ENCODE measurements at places on chromosomes 6 and 20.
A peak's percentile ranks its signal among the peaks of the same experiment; 100 is the strongest.

DNA sequence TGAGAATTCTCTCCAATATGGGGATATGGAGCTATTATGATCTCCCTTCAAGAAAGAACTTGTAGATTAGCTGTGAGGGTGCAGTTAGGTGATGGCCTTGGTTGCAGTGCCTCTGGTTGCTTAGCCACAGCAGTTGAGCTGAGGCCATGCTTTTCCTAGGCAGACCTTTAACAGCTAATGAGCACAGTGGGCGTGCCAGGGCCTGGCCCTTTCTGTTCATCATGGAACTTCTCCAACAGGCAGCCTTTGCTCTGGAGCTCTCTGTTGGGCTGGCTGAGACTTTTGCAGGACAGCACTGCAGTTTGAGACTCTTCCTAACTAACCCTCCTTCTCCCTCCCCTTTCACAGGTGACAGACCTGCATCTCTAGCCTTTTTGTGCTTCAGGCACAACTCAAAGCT lies 39.7 kb upstream of the TMEM170B start:
- no peak for DNase-seq

GRCh38 chr6:100144991-100145390 lies 151.0 kb upstream of the MCHR2 start:
- DNase-seq, result no peak

GRCh38 chr6:56156643-56157042 lies 90.7 kb downstream of the COL21A1 start:
- peak; percentile 52 for DNase-seq

- no peak for DNase-seq
Measured at GRCh38 chr20:18688676-18689075, 100.8 kb downstream of the DTD1 start.

DNA sequence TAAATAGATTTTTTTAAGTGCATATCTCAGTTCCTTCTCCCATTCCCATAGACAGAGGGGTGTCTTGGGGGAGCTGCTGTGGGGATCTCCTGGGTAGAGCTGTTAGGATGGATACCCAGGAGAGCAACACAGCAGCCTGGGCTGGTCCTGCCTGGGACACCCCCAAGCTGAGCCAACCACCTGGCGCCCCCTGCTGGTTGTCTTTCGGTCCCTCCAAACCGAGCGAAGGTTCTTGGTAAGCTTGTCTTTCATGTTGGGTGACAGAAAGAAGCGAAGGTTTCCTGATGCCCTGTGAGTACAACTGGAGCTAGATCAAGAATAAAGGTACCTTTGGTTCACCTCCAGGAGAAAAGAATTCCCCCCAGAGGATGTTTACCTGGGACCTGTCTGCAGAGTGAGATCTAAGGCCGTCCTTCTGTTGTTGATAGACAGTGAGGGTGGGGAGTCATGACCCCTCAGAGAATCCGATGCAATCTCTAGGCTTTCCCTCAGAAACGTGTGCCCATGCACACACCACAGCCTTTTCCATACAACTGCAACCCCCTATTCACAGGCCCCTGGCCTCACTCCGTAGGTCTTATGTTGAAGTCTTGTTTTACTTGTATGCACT lies 50.8 kb downstream of the SNX9 start:
- peak; percentile 63 for DNase-seq

GRCh38 chr6:167735084-167735950 lies 91.4 kb upstream of the AFDN start:
- no peak for DNase-seq

- DNase-seq, result no peak
Measured at GRCh38 chr6:36886950-36887618, 1.3 kb downstream of the C6orf89 start.

- DNase-seq, result no peak
Measured at GRCh38 chr6:160131636-160132296, 10.2 kb downstream of the SLC22A1 start.

- DNase-seq, result no peak
Measured at GRCh38 chr20:57496592-57496991, 28.3 kb downstream of the CTCFL start.

- DNase-seq, result no peak
Measured at GRCh38 chr6:98880486-98880885, 46.1 kb downstream of the POU3F2 start.

DNA sequence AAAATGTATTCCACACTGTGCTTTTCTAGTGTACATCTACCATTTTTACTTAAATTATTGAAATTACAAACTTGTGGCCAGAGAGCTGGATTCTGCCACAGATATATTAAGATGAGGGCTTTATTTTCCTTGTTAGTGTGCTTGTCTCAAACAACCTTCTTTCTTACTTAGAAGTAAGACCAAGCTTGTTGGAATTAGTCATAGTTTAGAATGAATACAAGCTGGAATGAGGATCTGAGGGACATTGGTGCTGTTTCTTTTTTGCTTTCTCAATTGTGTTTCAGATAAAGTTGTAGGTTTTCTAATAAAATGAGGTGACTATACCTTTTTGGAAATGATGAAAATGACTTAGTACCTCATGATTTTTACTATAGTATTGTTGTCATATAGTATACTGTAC lies 40.3 kb downstream of the UBR2 start:
- no peak for DNase-seq

GRCh38 chr6:159874435-159874834 lies 16.4 kb upstream of the MAS1 start:
- peak; percentile 15 for DNase-seq

DNA sequence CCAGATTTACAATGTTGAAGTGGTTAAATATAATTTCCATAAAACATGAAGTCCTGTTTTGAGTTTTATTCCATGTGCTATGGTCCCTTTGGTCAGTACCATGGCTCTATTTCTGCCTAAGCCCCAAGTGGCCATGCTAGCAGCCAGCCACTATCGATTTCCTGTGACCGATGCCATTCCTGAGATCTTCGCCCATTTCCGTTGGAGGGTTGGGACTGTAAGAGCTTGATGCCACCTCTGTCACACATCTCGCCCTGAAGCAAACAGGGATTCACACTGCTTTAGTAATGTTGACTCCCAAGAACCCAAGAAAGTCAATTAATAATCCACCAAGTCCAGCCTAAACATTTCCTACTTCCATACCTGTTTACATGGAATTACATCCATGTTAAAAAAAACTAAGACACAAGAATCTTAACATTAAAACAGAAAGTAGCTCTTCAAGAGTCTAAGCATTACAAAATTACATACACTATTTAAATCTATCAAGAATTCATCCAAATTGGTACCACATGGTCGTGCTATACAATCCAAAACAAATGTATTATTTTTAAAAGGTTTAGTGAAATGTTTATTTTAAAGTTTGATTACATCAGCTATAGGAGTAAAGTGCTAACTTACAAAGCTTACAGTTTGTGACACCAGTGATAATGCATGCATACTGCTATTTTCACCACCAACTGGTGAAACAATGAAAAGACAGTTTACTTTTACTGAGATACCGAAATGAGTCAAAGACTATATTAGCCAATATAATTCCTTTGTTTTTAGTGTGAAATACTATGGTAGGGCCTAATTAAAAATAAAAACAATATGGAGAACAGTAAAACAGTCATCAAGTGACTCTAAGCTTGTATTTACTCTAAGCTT lies 2.5 kb downstream of the RBM39 start:
- DNase-seq, result no peak

GRCh38 chr6:143187238-143187923 lies 126.7 kb downstream of the AIG1 start:
- DNase-seq, result peak; percentile 68

- no peak for DNase-seq
Measured at GRCh38 chr6:108321253-108321747, 26.4 kb downstream of the AFG1L start.

- no peak for DNase-seq
Measured at GRCh38 chr6:88166493-88167351, 575 bp upstream of the CNR1 start.

- DNase-seq, result no peak
Measured at GRCh38 chr6:162260027-162260426, 467.5 kb downstream of the PRKN start.

DNA sequence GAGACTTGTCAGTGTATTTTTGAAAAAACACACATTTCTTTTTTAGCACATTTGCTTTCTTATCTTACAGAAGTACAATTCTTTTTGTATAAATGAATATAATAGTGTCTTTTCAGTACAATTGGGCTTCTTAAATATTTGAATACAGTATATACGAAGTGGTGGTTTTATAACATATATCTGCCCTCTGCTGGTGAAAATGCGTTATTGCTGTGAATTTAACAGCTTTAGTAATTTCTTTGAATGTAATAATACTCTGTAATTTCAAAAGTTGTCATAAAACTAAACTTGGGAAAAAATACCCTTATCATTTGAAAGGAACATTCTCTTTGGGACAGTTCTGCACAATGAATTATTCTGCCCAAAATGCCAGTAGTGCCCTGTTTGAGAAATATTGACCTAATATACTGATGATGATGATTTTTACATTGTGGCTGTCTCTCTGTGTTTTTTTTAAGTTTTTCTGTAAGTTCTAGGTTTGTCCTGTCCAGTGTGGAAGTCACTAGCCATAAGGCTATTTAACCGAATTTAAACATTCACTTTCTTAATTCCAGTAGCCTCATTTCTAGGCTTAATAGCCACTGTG lies 19.0 kb downstream of the SMAP1 start:
- DNase-seq, result peak; percentile 31

DNA sequence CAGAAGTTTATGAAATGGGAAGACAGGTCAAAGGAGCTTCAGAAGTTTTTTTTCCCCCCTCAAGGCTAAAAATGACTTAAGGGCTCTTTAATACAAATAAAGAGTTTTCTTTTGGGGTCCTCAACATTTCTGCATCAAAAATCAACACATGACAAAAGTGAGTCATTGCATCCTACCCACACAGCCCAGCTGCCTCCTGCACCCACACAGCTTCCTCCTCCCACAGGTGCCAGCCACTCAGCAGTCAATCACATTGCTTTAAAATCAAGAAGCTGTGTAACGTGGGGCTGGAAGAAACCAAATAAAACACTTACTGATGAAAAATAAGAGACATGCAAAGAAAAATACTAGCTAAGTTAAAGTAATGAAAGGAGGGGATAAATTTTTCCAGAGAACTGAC lies 68.5 kb downstream of the MAP3K5 start:
- no peak for DNase-seq

- peak; percentile 51 for DNase-seq
Measured at GRCh38 chr6:43926634-43927531, 156.9 kb downstream of the VEGFA start.

GRCh38 chr6:165925474-165926156 lies 242.0 kb downstream of the TBXT start:
- peak; percentile 65 for DNase-seq

DNA sequence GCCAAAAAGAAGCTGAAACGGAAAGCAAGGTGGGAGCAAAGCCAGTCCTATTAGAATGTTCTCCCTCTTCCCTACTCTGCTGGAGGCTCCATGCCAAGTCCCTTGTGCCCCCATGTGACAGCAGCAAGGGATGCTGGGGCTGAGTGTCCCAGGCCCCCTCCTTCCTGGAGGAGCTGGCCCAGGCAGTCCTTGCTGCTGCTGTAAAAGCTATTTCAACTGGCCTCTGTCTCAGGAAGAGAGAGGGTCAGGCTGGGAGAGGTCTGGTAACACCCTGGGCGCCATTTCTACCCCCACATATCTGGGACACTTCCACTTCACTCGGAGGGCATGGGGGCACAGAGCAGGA lies 25.0 kb downstream of the TTBK1 start:
- no peak for DNase-seq

DNA sequence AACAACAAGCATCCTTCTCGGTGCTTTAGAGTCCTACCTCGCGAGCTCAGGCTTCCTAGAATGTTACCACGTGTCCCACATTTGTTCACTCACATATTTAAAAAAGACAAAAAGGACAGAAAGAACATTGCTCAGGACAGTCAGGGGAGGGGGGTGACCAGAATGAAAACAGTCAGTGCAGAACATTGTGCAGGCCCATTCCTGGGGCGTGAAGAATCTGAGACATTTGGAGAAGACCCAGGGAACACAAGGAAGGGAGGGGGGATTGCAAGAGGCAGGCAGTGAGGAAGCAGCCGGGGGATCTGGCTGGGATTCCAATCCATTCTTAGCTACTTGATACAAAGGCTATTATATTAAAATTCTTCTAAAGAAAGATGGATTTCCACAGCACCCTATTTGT lies 270.4 kb upstream of the CITED2 start:
- peak; percentile 13 for DNase-seq

DNA sequence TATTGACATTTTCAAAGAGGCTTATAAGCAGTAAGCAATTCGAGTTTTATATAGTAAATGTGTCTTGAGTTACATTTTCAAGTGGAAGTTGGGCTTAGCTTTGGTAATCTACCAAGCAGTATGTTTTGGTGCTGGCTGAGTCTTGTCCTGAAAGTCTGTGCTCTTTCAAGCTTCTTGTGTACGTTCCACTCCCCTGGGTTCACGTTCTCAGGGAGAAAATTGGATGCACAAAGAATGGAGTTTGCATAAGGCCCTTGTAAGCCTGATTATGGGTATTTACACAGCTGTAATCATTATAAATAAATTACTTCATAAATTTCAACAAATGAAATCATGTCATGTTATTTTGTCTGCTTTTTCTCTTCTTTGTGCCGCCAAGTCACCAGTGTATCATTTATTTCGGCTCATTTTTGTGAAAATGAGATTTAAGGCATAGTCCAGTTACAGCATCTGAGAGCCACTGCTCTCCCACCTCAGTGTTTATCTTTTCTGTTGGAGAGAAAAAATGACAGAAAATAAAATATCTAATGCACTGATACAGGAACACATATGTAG lies 262.5 kb downstream of the BTBD3 start:
- no peak for DNase-seq

DNA sequence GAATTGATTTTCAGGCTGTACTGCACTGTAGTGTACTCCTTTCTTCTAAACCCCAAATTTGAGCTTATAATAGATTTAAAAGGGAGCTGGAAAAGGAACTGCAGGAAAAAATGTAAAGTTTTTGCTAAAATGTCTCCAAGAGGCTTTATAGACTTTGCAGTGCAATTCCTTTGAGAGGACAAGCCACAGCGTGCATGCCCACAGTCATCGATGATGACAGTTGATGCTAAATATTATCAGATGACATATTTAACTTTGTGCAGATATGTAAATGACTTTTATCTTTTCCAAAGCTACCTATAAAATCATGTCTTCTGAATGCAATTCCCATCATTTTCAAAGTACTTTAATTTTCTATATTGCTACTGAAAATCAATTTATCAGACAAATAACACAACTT lies 24.3 kb upstream of the HDGFL1 start:
- no peak for DNase-seq

DNA sequence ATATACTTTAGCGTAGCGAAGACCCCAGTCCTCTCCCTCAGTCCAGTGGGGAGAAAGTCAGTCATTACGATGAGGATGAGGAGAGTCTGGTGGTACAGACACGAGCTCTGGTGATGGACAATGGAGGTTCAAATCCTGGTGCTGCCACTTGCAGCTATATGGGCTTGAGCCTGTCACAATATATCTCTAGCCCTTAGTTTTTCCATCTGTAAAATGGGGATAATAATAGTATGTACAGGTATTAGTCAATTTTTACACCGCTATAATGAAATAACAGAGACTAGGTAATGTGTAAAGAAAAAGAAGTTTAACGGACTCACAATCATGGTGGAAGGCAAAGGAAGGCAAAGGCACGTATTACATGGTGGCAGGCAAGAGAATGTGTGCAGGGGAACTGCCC lies 237.9 kb downstream of the BCAS1 start:
- no peak for DNase-seq
